AG20443 (cell line): ENCODE measurements at places on chromosomes 5 and 9.

DNA sequence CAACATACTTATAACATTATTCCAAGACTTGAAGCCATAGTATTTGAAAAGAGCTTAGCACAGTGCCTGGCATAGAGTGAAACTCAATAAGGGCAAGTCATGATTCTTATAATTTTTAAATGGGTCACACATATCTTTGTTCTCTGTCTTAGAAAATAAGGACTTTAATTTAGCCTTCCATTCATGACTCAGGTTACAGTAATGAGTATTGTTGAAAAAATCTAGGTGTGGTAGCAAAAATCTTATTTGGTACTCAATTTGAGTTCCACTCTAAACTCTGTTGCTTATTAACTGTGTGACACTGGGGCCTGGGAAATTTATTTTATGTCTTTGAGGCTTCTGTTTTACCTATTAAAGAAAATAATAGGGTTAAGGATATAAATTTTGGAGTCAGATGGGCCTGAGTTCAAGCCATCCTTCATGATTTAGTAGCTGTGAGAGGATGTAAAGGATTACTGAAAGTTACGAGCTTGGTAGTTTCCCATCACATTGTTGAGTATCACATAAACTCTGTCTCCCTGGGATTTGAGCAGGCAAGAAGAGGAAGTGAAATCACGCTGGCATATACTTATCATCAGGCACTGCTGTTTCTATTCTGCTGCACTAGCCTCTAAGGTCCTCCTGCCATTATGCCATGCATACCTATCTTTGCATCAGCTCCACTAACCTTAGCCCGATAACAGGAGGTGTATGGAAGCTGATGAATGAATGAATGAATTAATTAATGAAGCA is 1.5 kb downstream of the SPINK9 start:
- no peak for DNase-seq

DNA sequence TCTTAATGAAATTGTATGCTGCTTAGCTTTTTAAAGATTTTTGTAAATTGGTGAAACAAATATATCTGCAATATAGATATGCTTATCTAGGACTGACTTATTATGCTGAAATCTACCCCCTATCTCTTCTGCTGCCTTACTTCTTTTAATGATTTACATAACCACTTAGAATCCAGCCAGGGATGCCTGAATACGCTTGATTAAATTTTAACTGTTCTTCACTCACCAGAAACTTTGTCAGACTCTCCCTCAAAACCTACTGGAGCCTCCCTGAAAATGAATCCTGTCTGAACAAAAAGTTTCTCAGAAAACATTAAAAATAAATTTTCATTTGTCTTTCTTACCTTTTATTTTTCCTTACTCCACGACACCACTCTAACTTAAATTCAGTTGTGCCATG is 111.7 kb downstream of the ST8SIA4 start:
- DNase-seq, result no peak

- no peak for DNase-seq
These were observed 9.3 kb upstream of the ARAP3 start for GRCh38 chr5:141691286-141691866.

DNA sequence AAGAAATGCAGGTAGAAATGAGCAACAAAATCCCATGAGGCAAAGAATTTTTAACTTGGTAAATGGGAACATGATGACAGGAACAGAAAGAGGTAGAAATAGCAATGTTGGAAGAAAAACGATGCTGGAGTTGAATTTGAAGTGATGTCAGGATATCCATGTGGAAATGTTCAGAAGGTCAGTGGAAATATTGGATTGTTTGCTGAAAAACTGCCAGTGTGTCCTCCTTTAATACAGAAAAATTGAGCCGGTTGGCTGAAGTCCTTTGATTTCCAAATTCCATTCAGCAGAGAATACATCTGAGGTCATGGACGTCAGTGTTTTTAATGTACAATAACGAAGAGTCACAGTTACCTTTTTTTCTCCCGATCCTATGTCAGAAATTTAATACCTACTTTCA is 110.0 kb upstream of the DMAC1 start:
- no peak for DNase-seq

- no peak for DNase-seq
These were observed 109.7 kb upstream of the RETREG1 start for GRCh38 chr5:16726538-16726946.

GRCh38 chr5:7261049-7261448 is 134.9 kb upstream of the ADCY2 start:
- peak; percentile 63 for DNase-seq
